ENCODE measurements at places on chromosomes 2 and 18.

- no peak for DNase-seq
Observed at GRCh38 chr2:20526708-20527107, 79.8 kb downstream of the RHOB start.

DNA sequence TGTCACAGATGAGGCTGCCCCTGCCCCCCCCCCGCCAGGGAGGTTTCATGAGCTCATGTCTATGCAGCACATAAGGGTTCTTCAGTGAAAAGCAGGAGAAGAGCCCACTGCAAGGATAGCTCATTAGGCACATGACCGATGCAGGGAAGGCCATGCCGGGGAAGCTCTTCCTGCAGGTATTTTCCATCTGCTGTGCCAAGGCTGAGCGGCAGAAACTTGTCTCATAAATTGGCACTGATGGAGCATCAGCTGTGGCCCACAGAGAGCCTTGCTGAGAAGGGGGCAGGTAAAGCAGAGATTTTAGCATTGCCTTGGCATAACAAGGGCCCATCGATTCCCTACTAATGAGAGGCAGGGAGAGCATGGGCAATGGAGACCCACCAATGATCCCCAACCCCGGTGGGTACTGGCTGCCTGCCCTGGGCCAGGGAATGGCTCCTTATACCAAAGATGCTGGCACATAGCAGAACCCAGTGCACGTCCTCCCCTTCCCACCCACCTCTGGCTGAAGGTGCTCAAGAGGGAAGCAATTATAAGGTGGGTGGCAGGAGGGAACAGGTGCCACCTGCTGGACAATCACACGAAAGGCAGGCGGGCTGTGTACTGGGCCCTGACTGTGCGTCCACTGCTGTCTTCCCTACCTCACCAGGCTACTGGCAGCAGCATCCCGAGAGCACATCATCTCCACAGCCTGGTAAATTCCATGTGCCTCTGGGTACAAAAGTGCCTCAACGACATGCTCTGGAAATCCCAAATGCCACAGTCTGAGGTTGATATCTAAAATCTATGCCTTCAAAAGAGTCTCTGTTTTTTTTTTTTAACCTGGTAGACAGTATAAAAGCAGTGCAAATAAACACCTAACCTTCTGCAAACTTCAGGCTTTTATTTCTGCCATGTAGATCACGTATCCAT is 41.4 kb downstream of the STEAP3 start:
- DNase-seq = no peak

DNA sequence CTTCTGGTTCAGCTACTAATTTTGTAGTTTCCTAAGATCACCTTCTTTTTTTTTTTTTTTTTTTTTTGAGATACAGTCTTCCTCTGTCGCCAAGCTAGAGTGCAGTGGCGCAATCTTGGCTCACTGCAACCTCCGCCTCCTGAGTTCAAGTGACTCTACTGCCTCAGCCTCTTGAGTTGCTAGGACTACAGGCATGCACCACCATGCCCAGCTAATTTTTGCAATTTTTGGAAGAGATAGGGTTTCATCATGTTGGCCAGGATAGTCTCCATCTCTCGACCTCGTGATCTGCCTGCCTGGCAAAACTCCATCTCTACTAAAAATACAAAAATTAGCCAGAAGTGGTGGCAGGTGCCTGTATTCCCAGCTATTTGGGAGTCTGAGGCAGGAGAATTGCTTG is 301.5 kb upstream of the TFPI start:
- DNase-seq = no peak

DNA sequence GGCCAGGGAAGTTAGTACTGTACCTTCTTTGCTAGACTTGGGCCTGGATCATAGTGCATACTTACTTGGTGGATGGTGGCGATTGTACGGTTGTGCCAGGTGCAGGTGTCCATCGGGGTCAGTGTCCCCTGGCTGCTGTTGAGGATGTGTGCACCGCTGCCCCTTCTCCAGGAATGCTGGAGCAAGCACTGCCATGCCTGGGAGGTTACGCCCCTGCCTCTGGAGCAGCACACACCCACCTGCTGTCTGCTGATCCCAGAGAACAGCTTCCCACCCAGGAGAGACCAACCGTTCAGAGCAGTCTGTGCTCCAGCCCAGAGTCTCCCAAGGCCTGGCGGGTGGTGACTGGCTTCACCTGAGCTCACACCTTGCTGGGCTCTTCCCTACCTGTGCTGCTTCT is 286.8 kb upstream of the HS6ST1 start:
- DNase-seq = no peak

DNA sequence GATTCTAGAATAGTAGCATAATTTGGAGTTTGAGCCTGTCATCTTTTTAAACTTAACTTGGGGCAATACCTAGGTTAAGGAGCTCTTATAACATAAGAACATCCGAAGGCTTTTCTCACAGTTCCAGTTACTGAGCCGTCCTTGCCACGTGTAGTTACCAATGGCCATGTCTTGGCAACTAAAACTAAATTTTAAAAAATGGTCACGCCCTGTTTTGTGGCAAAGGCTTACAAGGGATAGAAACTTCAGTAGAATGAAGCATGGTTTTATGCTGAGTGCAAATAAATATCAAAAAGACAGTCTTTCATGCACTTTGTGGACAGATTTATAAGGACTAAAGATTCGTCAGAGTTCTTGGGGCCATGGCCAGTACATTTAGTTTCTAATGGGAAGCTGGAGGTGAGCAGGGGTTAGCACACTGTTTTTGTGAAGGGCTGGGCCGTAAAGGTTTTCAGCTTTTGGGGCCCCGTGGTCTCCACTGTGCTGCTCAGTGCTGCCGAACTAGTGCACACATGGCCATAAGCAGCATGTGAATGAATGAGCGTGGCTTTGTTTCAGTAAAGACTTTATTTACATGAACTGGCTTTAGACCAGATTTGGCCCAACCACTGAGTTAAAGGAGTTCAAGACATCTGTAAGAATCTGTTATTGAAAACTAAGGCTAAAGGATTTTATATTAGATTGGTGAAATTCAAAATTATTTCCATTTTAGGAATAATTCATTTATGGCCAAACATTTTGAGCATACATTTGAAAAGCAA is 41.1 kb downstream of the GRHL1 start:
- DNase-seq = no peak

DNA sequence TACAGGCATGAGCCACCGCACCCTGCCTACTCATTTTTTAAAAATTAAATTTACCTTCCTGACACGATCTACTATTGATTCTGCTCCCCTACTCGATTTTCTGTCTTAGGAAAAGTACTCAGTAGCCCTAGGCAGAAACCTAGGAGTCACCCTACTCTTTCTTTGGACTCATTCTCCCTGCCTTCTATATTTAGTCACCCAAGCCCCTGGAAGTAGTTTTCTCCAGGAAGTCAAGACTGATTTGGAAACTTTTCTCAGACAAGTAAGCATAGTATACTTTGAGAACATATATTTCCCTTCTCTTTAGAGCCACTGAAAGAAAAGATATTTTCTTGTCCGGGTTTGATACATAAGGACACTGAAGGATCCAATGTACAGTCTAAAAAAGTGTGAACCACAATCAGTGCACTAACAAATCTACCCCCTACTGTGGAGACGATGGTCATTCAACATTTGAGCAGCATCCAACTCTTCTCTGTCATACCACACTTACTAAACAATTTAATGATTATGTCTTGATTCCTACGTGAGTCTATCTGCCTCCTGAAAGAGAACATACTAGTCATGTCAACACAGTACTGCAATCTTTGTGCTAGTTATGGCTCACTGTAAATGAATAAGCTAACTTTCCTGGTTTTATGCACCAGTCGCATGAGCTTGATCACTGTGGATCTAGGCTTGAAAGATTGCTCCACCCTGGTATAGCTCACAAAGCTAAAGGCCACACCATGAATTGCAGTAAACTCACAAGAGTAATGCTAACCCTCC is 19.8 kb downstream of the YWHAQ start:
- no peak for DNase-seq

- no peak for DNase-seq
Observed at GRCh38 chr2:164691346-164691887, 70.1 kb upstream of the GRB14 start.

DNA sequence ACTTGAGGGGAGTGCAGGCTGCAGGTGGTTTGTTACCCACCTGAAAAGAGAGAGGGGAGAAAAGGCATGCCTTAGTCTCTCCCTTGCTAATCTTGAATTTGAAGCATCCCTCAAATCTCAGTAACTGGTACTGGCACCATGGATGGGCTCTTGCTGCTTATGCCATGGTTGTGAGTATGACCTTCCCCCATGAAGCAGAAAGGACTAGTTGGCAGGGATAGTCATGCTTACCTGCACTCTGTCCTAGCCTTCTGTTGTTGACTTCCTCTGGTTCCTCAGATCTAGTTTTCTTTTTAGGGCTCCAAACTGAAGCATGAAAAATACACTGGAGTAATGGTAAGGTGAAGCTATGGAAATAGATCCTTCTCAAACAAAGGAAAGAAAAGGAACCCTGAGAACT is 191.2 kb downstream of the SPAG16 start:
- DNase-seq = no peak

GRCh38 chr2:62794791-62795190 is 89.3 kb downstream of the EHBP1 start:
- peak; percentile 22 for DNase-seq

- no peak for DNase-seq
Observed at GRCh38 chr2:60540074-60540473, 13.4 kb downstream of the BCL11A start.

GRCh38 chr2:228657807-228658402 is 476.4 kb upstream of the SPHKAP start:
- DNase-seq = no peak
